ENCODE measurements at places on chromosomes 16 and 17. TPM values are rescaled to one million over a fixed set of nuclear protein-coding genes. Genes with fewer than 3 reads are reported as not detected.
A peak's percentile ranks its signal among the peaks of the same experiment; 100 is the strongest.

Gene EXOC3L1
- 4.4 TPM for total RNA-seq

Gene CCL16
- 1.9 TPM for total RNA-seq

Gene PPY
- not detected for total RNA-seq

GRCh38 chr17:55348749-55349354 lies 72.8 kb downstream of the MMD start:
- DNase-seq, result no peak

Gene MYH1
- not detected for total RNA-seq

Gene JPH3
- total RNA-seq, result 0.26 TPM

DNA sequence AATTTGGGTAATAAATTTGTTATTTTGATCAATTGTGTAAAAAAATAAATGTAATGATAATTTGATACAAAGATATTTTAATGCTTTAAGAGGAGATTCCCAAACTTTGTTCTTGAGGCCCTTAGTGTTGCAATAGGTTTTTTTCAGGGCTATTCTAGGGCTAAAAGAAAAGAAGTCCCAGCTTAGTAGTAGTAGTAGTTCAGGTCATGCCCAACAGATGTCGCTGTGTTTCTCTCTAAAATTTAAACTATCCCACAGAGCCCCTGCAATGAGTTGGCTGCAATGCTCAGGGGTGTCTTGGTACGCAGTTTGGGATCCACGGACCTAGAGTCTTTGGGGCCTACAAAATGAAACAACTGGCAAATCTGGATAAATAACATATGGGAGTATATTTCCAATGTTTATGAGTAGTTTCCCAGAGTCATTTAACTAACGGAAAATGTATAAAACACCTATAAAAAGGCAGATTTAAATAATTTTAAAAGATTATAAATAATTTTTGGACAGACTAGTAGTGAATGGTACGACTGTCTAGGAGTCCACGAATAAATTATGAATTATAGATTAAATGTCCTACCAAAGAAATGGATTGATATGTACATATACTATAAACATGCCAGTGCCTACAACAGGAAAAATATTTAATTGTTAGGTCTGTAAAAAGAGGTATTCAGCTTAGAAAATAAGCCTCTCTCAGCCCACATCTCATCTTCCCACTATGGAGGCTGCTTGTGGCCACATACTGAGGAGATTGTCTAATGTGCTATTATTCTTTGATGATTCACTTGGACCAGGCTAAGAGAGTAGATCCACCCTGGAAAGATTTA lies 228.5 kb upstream of the PMFBP1 start:
- DNase-seq, result no peak

Gene C17orf67
- total RNA-seq, result 3.3 TPM

Gene PITPNM3
- total RNA-seq, result 3.6 TPM

Gene PPP1R1B
- 1.0 TPM for total RNA-seq

DNA sequence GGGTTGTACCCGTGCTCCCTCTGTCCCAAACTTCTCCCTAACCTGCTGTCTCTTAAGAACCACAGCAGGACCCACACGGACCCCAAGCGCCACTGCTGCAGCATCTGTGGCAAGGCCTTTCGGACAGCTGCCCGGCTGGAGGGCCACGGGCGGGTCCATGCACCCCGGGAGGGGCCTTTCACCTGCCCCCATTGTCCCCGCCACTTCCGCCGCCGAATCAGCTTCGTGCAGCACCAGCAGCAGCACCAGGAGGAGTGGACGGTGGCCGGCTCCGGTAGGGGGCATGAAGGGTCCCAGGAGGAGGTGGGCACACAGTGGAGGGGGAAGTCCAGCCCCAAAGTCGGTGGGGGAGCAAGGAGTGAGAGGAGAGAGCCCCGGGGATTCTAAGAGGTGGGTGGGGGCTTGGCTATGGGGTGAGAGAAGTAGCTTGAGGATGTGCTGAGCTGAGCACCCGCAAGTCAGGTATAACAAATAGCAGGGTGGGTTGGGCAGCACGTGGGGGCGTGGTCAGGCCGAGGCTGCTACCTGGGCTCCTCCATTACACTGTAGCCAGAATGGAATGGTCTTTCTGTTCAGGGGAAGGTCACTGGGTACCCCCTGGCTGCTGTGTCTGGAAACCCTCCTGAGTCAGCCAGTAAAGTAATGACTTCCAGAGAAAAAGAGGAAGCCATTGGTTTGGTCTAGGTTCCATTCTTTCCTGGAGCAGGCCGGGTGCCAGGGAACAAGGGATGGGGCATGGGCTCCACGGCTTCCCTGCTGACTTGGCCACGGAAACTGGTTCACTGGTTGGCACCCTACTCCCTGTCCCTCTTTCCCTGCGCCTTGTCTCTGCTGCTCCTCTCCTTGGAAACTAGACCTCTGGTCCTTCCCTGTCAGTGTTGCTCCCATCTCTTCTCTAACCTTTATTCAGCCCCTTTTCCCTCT lies 7.1 kb downstream of the PRSS53 start:
- no peak for DNase-seq

DNA sequence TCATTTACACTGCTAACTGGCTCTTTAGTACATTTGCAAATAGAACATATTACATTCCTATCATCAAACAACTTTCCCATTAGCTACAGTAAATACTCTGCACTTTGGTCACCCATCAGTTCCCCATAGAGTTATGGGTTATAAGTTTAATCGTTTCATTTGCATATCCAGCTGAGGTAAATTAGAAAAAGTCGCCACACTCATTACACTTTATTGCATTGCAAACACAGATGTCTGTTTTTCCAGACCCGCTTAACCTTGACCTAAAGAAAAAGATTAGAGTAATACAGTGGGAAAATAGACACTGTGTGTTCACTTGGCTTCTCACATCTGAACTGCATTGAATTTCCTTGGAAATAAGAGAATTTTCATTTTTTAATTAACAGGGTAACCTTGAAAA lies 213.1 kb upstream of the PSMD7 start:
- no peak for DNase-seq

- no peak for DNase-seq
These were observed 50.6 kb upstream of the TANGO6 start for GRCh38 chr16:68792465-68793324.

Gene SDR42E1
- 2.1 TPM for total RNA-seq

DNA sequence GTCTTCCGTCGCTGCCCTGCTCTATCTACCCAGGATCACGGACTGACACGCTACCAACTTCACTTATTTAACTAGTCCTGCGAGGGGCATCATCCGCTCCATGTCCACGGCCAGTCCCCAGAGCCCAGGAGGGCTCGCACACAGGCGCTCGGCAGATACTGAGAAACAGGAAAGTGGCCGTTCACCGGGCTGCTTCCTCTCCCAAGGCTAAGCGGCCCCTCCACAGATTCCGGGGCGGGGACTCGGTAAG lies 388 bp downstream of the OXLD1 start:
- DNase-seq, result no peak

GRCh38 chr17:44829523-44830358 lies at the start of gene GJC1:
Gene GJC1, minus strand, starts transcription at chr17:44830287. Its CDS starts 24,470 bp downstream, at chr17:44805817.
- peak; percentile 50 for DNase-seq

Measured in aorta (tissue), 5 donors.